ENCODE measurements at places on chromosomes 5 and 9.

DNA sequence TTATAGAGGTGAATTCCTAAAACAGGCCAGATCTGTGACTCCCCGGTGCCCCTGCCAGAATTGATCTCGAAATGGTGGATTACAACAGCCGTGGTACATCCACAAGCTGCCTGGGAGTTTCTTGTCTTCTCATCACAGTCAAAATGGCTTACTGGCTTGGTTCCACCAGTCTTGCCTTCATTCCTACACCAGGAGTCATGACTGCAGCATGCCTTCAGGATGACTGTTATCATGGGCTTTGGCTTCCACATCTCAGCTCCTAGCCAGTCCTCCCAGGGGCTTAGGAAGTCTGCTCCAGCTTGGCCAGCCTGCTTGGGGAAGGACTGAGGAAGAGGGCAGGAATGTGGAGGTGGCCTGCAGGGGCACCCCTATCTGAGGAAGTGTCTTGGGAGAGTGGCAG lies 132.9 kb upstream of the NR3C1 start:
- peak; percentile 95 for DNase-seq

DNA sequence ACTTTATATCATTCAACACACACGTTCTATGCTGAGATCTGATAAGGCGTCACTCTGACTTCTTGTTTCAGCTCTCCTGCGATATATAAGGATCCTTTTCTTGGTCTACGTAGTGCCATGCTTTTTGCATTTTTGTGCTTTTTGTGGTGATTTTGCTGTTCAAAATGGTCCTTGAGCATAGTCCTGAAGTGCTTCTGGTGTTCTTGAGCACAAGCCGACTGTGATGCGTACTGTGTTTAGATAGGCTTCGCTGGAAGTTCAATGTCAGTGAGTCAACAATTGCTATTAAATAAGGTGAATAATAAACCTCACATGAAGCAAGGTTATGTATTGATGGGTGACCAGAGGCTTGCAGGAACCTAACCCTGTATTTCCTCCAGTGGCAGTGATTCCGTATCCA lies 46.8 kb downstream of the ACO1 start:
- DNase-seq, result no peak

DNA sequence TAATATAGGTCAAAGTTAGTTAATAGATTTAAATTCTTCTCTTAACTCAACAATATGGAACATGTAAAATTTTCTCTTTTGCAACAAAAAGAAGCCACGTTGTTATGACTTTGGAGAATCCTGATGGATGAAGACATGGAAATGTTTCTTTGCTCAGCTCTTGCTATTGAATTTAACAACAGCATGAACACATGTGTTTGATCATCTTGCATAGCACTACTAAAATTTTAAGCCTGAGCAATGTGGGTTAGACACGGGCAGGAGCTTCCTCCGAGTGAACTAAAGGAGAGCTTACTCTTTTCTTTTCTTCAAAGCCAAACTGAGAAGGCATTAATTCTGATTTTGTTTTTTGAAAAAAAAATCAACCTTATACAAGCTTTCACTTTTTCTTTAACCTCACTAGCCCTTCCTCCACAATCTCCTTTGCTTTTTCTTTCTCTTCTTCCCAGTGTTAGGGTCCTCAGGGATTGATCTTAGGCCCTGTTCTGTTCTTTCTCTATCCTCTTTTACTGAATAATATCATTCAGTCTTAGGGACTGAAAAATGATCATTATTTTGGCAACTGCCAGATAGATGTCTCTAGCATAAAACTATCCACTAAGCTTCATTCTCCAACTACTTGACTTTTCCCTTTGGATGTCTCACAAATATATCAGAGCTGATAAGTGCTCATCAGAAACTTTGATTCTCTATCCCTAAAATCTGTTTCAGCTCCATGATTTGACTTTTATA lies 36.9 kb downstream of the ADAMTS19 start:
- DNase-seq, result no peak

DNA sequence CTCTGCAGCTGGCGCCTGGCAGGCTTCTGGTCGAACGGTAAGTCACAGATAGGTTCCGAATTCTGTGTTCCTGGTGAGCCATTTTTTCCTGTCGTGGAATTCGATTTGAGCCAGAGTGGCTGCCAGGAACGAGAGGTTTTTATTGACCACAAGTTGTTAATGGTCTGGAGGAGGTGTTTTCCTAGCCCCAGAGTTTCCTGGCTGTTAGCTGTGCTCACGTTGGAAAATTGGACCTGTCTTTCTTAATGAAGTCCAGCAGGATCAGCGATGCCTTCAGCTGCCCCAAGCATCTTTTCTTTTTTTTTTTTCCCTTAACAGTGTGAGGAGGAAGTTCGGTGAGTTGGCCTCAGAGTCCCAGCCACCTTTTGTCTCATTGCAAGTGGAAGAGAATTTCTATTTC lies 62.9 kb downstream of the COL5A1 start:
- DNase-seq, result no peak

GRCh38 chr5:17151686-17152085 lies 65.7 kb upstream of the BASP1 start:
- DNase-seq, result no peak

DNA sequence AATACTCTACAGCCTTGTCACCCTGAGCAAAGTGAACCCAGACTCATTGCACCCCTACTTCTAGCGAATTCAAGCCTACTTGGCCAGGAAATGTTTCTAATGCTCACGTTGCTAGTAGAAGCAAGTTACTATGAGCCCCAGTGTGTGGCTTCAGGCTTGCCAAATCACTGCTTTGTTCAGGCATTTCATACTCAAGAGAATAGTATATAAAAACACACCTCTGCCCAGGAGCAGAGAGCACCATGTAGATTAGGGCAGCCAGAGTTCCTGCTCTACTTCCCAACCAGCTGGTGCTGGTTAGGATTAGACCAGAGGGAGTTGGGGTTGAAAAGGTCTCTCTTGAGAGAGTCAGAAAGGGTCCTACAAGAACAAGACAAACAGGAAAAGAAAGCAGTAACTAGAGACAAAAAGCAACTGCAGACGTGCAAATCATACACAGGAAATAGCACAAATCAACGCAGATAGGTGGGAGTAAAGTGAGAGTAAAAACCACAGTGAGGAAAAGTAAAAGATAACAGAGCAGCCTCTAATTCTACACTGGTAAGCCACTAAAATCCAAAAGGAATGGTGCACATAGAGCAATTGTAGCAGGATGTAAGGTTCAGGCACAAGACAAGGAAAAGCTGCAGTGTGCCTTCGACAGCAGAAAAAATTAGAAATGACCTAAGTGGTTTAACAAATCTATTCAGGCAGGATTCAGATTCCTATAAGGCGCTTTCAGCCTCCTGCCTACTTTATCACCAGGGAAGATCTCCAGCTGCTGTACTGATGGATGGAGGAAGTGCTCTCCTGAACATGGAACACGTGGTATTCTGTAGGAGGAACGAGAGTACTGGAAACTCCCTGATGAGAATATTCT lies 49.6 kb upstream of the KIF2A start:
- no peak for DNase-seq

- DNase-seq, result no peak
These were observed 87.5 kb downstream of the TRIM32 start for GRCh38 chr9:116774421-116775180.

DNA sequence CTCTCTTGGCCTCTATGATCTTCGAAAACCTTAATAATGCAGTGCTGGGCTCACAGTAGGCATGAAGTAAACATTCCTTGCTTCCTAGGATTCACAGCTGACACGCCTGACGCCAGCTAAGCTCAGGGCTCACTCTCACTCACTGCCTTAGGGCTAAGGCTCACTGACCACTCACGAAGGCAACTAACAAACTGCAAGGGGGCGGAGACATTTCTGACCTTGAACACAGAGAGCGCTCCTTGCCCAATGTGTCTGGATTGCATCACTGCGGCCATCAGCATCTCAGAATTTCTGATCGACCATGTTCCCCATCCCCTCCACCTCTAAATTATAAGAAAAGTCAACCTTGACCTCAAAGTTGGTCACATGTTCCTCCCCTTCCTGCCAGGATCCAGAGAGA lies 372.6 kb downstream of the EBF1 start:
- no peak for DNase-seq

- DNase-seq, result peak; percentile 37
These were observed 33.9 kb upstream of the NXNL2 start for GRCh38 chr9:88501086-88501485.

GRCh38 chr5:38581597-38581996 lies 25.2 kb upstream of the LIFR start:
- DNase-seq, result no peak

DNA sequence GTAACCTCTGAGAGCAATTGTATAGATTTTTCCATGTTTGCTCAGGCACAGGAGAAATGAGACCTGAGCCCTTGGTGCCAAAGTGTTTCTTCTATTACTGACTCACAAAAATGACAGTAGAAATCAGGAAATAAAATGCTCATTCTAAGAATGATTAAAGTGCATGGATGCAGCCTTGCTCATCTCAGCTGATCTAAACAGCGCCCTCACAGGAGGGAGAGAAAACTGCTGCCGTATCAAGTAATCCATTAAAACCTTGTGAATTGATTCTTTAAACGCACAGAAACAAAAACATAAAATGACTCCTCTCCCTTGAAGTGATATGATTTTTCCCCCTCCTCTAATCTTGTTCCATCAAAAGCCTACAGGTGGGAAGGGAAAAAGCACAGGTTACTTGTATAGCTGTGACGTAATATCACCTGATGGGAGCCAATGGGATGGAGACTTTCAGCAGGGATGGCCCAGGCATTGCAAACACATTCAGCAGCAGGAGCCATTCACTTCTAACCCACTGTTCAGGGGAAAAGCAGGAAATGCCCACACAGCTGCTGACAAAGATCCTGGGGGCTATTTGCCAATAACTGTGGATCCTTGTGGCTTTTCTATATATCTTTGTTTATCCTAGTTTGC lies 76.7 kb downstream of the PLCXD3 start:
- DNase-seq, result no peak

DNA sequence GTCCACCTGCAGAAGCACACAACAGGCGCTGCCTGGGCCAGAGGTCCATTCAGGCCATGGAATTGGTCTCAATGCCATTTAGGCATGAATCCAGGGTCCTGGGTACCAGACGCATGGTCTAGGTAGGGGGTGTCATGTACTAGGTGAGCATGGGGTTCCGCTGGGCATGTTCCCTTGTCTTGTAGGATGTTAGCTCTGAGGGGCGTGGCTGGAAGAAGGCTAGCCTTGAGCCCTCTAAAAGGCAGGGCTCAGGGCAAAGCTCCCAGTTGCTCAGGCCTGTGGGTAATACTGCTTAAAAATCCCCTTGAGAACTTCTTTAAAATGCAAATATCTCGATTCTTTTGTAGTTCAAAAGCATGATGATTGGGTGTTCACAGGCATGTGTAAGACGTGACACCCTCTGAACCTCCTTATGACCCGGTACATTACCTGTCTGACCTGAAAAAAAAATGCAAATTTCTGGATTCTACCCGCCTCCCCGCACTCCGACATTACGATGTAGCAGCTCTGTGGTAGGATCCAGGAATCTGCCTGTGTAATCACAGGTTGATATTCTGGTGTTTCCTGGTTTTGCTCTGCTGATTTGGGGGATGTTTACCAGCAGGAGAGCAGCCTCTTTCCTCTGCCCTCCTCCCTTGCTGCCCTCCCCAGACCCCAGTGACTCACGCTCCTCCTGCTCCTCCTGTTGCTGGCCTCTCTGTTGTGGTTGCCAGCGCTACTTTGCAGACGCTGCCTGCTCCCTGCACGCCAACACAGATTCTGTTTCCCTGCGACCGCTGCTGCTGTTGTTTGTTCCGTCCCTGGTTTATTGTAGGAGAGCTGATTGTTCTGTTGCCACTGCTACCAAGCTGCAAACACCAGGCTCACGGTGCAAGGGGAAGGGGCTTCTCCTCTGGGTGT lies 5.7 kb downstream of the TMC1 start:
- DNase-seq, result peak; percentile 95

- peak; percentile 61 for DNase-seq
These were observed 653.0 kb upstream of the MEF2C start for GRCh38 chr5:89536020-89536419.

- peak; percentile 84 for DNase-seq
These were observed 1.5 kb downstream of the GGTA1 start for GRCh38 chr9:121498150-121498486.

GRCh38 chr5:174323878-174324281 lies 278.4 kb downstream of the NSG2 start:
- DNase-seq, result peak; percentile 40

DNA sequence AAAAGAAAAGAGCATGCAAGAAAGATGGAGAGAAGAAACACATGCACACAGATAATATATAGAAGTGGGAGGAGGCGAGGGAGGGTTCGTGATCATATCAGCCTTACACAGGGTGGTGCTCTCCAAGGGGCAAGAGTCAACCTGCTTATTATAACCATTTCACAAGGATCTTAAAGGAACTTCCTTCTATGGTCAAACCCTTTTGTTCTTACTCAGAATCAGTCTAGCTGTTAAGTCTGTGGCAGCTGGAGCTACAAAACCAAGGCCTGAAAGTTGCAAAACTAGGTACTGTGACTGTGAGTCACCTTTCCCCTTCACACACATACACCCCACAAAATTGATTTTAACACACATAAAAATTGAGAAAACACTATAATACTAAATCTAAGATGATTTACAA lies 18.5 kb upstream of the ERMP1 start:
- DNase-seq, result peak; percentile 50

GRCh38 chr5:103821361-103821760 lies 258.8 kb upstream of the NUDT12 start:
- peak; percentile 7 for DNase-seq

GRCh38 chr9:131474711-131475110 lies 28.0 kb upstream of the POMT1 start:
- DNase-seq, result no peak

DNA sequence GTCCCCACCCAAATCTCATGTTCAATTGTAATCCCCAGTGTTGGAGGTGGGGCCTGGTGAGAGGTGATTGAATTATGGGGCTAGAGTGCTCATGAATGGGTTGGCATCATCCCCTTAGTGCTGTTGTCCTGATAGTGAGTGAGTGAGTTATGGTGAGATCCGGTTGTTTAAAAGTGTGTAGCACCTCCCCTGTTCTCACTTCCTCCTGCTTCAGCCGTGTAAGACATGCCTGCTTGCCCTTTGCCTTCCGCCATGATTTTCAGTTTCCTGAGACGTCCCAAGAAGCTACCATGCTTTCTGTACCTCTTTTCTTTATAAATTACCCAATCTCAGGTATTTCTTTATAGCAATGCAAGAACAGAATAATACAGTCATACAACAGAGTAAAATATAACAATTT lies 742 bp upstream of the LECT2 start:
- DNase-seq, result no peak

DNA sequence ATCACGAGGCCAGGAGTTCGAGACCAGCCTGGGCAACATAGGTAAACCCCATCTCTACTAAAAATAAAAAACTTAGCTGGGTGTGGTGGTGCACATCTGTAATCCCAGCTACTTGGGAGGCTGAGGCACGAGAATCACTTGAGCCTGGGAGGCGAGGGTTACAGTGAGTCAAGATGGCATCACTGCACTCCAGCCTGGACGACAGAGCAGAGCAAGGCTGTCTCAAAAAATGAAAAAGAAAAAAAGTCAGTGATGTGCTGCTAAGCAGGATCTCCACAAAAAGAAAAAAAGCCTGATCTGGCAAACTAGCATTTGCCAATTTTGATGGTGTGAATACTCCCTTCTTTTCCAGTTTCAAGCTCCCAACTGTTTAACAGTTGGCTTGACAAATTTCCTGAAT lies 21.9 kb downstream of the F2R start:
- no peak for DNase-seq

All from myocyte (in vitro differentiated cells).